ENCODE measurements at places on chromosomes 5 and 9. TPM values are rescaled to one million over a fixed set of nuclear protein-coding genes. Genes with fewer than 3 reads are reported as not detected.

DNA sequence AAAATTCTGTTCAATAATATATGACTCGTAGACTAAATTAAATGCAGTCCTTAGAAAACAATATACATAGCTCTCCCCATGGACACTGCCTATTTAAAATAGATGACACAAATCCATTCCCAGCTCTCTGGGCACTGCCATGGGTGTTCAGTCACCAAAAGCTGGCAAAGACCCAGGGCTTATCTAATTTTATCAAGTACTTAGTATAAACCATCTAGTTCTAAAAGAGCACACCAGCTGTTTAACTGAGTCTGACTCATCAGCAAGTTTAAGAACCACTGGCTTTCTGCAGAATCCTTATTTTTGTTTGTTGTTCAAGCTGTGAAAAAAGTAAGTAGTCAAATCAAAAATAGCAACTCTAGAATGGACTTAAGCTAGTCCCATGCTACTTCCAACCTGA is 107.6 kb downstream of the PLPP1 start:
- ATAC-seq: no peak

- ATAC-seq: no peak
These were observed 2.9 kb downstream of the AKNA start for GRCh38 chr9:114384836-114385396.

GRCh38 chr5:31981361-31981945 is 192.7 kb downstream of the GOLPH3 start:
- no peak for ATAC-seq

DNA sequence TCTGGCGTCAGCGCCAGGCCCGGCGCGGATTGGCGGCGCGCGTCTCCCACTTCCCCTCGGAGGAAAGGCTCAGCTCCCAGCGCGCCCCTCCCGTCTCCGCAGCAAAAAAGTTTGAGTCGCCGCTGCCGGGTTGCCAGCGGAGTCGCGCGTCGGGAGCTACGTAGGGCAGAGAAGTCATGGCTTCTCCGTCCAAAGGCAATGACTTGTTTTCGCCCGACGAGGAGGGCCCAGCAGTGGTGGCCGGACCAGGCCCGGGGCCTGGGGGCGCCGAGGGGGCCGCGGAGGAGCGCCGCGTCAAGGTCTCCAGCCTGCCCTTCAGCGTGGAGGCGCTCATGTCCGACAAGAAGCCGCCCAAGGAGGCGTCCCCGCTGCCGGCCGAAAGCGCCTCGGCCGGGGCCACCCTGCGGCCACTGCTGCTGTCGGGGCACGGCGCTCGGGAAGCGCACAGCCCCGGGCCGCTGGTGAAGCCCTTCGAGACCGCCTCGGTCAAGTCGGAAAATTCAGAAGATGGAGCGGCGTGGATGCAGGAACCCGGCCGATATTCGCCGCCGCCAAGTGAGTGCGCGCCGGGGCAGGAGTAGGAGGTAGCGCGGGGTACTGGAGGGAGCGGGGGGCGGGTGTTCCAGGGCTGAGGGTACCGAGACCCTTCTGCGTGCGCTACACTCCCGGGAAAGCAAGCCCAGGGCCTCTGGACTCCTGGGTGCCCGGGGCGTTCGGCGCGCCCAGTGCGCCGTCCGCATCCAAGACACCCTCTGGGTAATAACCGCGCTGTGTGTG is at the start of gene MSX2:
Gene MSX2 (plus strand): TSS at position 99 of the 777 bp plus-strand sequence. CDS start 78 bp downstream, at position 177.
- peak; percentile 80 for ATAC-seq

DNA sequence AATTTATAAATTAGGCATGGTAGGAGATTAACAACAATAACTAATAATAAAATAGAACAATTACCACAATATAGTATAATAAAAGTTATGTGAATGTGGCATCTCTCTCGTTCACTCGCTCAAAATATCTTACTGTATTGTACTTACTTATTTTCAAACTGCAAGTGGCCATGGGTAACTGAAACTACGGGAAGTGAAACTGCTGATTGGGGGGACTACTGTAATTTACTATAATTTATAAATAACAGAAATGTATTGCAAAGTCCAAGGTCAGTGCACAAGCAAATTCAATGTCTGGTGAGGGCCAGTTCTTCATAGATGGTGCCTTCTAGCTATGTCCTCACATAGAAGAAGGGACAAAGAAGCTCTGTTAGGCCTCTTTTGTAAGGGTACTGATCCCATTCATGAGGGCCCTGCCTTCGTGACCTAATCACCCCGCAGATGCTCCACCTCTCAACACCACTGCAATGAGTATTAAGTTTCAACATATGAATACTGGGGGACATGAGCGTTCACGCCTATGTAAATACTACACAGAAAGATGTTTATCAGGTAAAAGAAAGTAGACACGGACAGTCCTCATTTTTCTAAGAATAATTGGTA is 39.0 kb downstream of the KCNIP1 start:
- ATAC-seq: no peak

The NUP214 gene
- total RNA-seq: 71.8 TPM

The TIMD4 gene
- total RNA-seq: 0.67 TPM

DNA sequence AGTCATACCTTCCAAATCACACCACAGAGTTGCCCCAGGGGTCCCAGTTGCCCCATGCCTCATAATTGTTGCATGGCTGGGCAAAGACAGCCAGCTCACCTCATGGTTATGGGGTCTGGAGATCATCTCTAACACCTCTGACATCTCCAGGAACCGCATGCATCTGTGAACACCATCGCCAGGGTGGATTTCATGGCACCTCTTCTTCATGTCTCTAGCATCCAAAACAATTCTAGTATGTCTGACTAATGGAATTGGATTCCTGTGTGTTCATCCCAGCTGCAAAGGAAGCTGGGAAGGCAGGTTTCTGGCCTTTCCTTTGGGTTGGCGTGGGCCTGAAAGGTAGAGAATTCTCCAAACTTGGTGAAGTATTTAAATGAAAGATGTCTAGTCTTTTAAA is 122.3 kb upstream of the ABCA1 start:
- ATAC-seq: no peak

- ATAC-seq: no peak
These were observed 21.0 kb upstream of the TOR1B start for GRCh38 chr9:129781981-129782380.

GRCh38 chr9:137354153-137354844 is 52.2 kb upstream of the NRARP start:
- ATAC-seq: no peak

DNA sequence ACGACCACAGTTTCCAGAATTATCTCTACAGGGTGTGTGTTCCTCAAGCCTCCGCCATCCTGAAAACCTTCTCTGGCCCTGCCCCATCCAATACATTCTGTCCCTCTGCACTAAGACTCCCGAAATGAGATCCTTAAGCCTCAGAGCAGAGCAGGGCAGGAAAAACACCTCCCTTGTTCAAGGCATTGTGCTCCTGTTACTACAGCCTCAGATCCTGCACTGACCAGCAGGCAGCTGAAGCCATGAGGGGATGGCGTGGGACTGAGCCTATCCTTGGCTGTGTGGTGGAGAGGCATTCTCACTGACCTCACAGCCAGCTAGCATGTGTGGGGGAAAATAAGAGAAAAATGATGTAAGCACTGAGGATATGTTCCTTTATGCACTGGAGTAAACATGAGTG is 106.7 kb upstream of the PHYKPL start:
- ATAC-seq: no peak

- no peak for ATAC-seq
These were observed 9.9 kb upstream of the PFDN1 start for GRCh38 chr5:140312791-140313189.

The SYNPO gene
- total RNA-seq: 0.37 TPM
